ENCODE measurements at places on chromosomes 4 and X. TPM values are rescaled to one million over a fixed set of nuclear protein-coding genes. Genes with fewer than 3 reads are reported as not detected.

- DNase-seq: no peak
These were observed 193.9 kb downstream of the ANK2 start for GRCh38 chr4:113243312-113243711.

- no peak for DNase-seq
These were observed 32.0 kb upstream of the AMELX start for GRCh38 chrX:11261260-11261659.

GRCh38 chr4:103032574-103032973, 13.1 kb upstream of the SLC9B1 start:
- no peak for DNase-seq

DNA sequence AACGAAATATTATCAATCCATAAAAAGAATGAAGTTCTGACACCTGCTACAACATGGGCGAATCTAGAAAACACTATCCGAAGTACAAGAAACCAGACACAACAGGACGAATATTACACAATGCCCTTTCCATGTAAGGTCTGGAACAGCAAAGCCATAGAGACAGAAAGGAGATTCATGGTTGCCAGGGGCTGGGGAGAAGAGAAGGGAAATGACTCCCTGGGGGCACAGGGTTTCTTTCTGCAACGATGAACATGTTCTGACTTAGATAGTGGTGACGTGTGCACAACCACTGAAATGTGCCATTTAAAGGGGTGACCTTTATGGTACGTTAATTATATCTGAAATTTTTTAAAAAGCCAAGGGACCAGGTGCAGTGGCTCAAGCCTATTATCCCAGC, 28.3 kb downstream of the GPR143 start:
- no peak for DNase-seq

The CYTL1 gene
- not detected for total RNA-seq

The SERTM2 gene
- total RNA-seq: not detected

The FRMD7 gene
- total RNA-seq: not detected

The CABS1 gene
- total RNA-seq: not detected
